ENCODE measurements at places on chromosomes 5 and 9.

- no peak for DNase-seq
Measured at GRCh38 chr9:110110154-110110553, 97.8 kb downstream of the C9orf152 start.

- DNase-seq, result no peak
Measured at GRCh38 chr9:104772714-104773510, 9.0 kb downstream of the NIPSNAP3B start.

GRCh38 chr9:113572076-113572861 is 108.7 kb downstream of the RGS3 start:
- no peak for DNase-seq

DNA sequence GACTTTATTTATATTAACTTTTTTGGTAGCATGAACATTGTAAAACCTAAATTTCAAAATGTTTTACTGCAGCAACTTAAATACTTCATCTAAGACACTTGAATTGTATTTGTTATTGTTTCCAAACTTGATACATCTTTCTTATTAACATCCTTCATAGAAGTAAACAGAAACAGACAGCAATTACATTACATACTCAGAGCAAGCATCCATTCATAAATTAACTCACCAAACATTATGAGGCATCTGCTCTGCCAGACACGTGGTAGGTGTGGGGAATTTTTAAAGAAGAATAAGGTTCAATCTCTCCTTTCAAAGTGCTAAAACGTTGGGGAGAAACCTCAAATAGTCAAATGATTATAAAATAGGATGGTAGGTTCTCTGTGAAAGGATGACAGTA is 130.8 kb downstream of the MUSK start:
- DNase-seq, result no peak

DNA sequence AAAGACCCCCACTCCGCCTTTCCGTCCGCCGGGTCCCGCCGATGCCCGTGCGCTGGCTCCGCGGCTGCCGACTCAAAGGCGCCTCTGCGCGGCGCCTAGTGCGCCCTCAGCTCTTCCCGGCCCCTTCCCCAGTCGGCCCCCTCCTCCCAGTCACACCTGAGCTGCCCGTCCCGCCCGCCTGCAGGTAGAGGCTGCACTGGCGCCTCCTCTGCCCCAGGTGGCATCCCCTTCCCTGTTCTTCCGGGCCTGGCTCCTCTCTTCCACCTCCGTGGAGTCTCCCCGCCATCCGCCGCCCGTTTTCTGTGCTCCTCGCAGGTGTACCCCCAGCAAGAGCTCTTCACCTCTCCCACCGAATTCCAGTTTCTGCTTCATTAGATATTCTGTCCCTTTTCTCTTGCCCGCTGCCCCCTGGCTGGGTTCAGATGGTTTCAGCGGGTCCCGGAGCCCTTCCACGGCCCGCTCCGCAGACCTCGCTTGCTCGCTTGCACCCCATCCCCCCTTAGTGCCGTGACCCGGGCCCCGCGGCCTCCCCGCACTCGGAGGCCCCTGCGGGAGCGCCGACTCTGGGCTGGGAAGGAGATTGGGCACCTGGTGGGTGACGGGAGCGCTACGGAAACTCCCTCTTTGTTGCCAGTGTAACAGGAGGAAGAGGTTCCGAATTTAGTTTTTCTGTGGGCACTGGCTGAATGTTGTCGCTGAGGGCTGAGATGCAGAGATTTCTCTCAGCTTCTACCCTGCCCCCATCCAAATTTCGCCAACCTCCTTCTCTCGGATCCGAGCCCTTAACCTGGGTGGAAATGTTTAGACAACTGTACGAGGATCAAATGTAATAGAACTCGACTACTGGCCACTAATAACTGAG is 809 bp downstream of the SLC44A1 start:
- peak; percentile 2 for DNase-seq

DNA sequence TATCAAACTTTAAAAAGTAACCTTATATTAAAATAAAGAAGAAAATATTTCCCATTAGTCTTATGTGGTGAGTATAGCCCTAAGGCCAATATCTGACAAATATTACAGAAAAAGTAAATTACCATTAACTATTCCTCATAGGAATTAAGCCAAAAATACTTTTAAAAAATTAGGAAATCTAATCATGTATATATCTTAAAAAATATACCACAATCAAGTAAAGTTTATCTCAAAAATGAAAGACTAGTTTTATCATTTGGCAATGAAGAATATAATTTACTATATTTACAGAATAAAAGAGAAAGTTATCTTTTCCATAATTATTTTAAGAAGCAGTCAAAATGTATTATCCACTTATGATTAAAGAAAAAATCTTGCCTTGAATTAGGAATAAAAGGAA is 458.8 kb upstream of the ZNF462 start:
- DNase-seq, result no peak

GRCh38 chr5:172194985-172195774 is 1.2 kb downstream of the EFCAB9 start:
- DNase-seq, result no peak

GRCh38 chr9:77909306-77909705 is 122.3 kb downstream of the GNAQ start:
- no peak for DNase-seq

GRCh38 chr5:158974775-158975174 is 124.9 kb downstream of the EBF1 start:
- DNase-seq, result no peak

GRCh38 chr5:594226-594860 is 17.8 kb upstream of the CEP72 start:
- DNase-seq, result no peak

DNA sequence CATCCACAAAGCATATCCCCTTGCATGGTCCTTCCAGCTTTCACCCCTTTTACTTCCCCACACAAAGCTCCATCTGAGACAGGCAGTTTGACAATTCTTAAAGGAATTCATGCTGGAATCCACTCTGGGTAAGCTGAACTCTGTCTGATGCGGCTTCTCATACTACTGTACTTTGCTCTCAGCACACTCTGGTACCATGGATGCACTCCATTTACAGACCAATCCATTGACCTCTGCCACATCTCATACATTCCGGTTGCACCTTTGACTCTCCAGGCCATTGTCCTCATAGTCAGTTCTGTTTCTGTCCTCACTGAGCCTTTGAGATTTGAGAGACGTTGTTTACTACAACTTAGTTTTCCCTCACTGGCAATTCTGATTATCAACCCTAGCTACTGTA is 12.2 kb downstream of the SPATA9 start:
- no peak for DNase-seq

DNA sequence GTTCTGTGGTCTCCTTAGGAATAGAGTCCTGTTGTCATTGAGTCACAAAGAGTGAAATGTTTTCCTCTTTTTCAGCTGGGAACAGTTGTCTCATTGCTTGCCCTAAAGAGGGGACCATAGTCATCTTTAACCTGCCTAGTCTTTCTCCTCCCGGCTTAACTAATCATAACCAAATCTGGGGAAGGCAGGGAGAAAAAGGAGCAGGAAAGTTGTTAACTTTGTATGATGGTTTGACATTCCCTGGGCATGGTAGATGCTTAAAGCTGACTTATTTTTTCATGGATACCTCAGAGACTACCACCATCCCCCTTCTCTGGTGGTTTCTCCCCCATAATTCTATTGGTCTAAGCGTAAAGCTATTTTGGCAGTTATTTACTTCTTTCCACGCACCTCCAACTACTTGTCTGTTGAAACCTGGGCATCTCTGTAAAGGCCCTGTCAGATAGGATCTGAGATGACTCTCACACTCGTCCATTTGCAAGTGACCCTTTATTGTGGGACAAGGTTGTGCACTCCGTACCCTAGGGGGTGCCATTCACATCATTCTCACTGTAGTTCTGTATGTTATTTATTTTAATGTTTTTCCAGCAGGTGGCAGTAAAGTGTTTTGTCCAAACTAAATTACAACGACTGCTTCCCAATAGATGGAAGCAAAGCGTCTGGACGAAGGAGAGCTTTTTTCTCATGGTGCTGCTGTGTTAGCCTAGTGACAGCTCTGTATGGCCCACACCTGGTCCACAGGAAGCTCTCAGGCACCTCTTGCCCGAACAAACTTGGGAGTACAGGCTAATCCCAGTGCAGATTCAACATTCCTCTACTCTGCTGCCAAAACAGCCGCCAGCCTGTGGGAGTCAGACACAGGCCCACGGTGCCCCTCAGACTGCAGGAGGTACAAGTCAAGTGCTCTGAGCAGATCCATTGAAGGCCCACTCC is 3.0 kb upstream of the FAM13B start:
- peak; percentile 14 for DNase-seq

- DNase-seq, result no peak
Measured at GRCh38 chr5:114070093-114070722, 291.7 kb upstream of the KCNN2 start.

DNA sequence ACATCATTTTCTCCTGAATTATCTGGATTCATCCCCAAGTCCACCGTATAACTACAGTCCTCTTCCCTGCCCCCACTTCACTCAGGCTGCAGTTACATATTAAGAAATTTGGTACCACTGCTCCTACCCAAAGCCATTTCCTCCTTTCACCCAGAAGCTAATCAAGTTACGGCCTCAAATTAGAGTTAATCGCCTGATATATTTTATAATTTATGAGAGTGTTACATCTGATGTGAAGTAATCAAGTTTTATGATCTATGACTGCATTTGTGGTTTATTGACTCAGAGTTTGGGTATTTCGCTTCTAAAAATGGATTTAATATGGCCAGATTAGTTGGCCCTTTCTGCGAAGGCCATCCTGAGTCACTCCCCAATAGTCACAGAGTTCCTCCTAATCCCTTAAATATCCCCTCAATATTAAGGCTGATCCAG is 223.6 kb upstream of the KIF2A start:
- no peak for DNase-seq

DNA sequence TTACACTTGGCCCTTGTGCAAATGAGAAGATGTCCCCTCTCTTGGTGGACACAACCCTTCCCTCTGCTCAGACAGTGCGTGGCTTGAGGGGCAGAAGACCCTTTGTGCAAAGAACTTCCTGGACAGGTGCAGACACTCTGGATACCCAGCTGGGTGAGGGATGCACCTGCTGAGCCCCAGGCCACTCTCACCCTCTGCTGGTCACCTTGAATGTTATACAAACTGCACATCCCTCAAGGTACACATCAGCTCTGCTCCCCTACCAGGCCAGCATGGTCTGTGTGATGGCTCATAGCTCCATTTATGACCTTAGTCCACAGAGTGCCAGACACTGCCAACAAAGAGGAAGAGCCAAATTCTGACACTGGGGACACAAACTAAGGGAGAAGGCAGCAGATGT is 3.1 kb upstream of the DIRAS2 start:
- no peak for DNase-seq

GRCh38 chr9:37273595-37273994 is 148.9 kb upstream of the GRHPR start:
- no peak for DNase-seq

GRCh38 chr9:129610213-129610472 is 10.8 kb downstream of the C9orf50 start:
- DNase-seq, result no peak

DNA sequence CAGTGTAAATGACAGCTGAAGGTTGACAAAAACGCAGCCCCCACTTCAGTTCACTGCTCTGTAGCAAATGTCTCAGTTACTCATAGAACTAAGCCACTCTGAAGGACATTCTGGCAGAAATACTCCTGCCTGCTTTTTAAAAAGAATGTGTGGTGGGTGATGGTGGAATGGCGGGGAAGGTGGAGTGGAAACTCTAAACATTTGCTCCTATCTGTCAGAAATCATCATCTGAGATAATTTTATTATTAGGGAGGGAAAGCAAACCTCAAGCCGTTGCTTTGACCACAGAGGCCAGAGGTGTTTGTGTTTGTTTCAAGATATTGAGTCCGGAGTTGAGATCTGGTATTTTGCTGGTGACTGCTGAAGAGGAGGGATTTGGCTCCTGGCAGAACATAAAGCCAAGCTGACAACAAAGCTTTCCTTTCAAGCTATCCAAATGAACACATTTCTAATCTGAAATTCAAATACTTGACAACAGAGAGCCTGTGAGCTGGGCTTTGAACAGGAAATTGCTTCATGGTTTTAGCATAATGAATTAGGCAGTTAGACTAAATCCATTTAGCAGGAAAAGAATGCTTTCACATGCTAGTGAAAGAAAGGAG is 362.7 kb downstream of the CSNK1G3 start:
- DNase-seq, result no peak

DNA sequence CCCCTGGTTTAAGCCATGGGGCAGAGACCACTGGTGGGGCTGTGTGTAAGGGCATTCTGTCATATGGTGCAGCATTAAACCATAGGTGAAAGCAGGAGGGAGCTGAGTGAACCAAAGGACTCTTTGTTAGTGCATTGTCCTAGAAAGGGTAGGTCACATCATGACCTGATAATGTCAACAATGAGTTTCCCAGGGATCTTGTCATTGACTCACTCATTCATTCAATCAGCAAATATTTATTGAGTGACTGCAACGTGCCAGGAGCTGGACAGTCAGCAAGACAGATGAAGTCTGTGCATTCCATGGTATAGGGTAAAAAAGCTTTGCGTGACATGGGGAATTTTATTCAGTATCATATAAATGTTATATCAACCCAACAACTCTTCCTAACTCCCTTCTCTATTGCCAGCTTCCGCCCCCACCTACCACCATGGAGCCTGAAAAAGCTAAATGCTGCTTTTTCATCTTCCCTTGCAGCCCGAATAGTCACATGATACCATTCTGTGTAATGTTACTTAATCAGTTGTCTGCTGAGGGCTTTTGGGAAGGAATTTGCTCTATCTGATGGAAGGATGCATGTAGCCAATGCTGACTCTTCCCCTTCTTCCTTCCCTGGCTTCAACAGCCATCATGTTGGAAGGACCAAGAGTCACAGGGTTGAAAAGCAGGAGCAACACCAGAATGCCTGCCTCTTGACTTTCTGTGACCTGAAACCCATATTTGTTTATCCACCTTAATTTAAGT is 11.5 kb upstream of the OTULINL start:
- no peak for DNase-seq

All from stimulated activated CD4-positive, alpha-beta T cell treated with anti-CD3 and anti-CD28 coated beads, TNF-alpha, amount 100 ng/mL, for 24 hours (primary cell).